ENCODE measurements at places on chromosomes 12 and 14.
A peak's percentile ranks its signal among the peaks of the same experiment; 100 is the strongest.

GRCh38 chr12:27780612-27781408 is 774 bp upstream of the MANSC4 start:
- DNase-seq, result no peak
- peaks cover 11% of the 10 kb centered on the region for H3K4me1 ChIP-seq
- H3K27ac ChIP-seq, result peak overlapping the region; percentile 96
- H3K27me3 ChIP-seq, result no peaks in the 10 kb centered on the region
- H3K36me3 ChIP-seq, result no peaks in the 10 kb centered on the region
- peak overlapping the region; percentile 82 for H3K4me3 ChIP-seq

DNA sequence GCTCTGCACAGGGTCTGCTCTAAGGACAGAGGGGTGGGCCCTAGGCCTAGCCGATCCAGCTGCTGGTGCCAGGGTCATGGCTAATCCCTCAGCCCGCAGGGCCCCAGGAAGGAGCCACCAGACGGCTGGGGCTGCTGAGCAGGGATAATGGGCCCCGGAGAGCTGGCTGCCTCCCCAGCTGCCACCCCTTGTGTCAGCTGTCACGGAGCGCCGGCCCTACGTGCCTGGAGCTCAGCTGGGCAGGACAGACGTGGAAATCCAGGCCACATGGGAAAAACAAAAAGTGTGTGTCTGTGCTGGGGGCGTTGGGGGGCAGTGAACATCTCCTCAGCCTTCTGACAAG is 36.2 kb downstream of the CHGA start:
- DNase-seq, result no peak
- H3K27me3 ChIP-seq, result no peaks in the 10 kb centered on the region
- H3K36me3 ChIP-seq, result no peaks in the 10 kb centered on the region
- H3K4me3 ChIP-seq, result no peak overlapping the region

DNA sequence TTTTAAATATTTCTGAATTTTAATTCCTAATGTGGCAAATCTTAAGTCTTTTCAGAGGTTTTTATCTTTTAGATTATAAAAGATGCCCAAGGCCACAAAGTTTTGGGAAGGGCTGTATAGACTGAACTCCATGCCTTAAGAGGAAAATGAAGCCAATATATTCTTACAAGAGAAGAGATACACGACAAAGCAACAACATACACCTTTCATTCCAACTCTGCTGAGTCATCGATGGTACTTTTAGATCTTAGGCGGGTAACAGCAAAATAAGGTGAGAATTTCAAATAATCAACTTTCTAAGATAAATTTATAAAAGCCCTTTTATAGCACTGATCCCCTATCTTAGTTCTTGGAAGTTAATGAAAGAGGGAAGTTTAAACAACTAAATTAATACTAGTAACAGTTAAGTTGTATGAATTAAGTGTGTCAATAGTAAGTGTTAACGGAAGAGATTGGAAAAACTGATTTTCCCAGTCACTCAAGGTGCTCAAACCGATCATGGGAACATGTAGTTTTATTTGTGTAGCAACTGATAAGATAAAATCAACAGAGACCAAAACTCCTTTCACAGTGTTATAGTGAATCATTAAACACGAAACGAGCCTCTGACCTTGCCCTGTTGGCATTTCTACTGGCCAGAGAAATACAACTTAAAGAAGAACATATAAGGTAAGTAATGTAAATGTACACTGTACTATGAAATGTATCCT is 18.8 kb upstream of the PIK3C2G start:
- H3K27ac ChIP-seq, result no peak overlapping the region
- no peak for DNase-seq
- no peak overlapping the region for H3K4me3 ChIP-seq
- H3K4me1 ChIP-seq, result no peaks in the 10 kb centered on the region
- H3K36me3 ChIP-seq, result no peaks in the 10 kb centered on the region

DNA sequence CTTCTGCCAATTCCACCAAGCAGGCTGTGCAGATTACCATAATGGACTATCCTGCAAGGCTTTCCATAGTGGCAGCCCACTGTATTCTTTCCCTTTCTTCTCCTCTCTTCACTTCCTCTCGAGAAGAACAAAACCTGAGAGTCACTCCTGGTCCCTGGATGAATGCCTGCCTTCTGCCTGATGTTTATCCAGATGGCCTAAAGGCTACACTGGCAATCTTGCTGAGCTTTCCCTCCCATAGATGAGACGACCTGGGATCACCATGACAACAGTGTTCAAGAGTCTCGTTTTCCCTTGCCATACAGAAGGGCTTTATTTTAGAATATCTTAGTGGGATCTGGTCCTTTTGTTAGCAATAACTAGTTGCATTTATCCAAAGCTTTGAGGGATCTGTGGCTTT is 142.3 kb downstream of the RTN1 start:
- no peak for DNase-seq
- H3K4me3 ChIP-seq, result no peak overlapping the region
- no peaks in the 10 kb centered on the region for H3K36me3 ChIP-seq
- no peaks in the 10 kb centered on the region for H3K4me1 ChIP-seq
- no peaks in the 10 kb centered on the region for H3K27me3 ChIP-seq

Measured in breast epithelium (tissue), 4 donors.